Esophagus mucosa (tissue), 1 donor: ENCODE measurements at places on chromosomes 12 and 14.
A peak's percentile ranks its signal among the peaks of the same experiment; 100 is the strongest.

DNA sequence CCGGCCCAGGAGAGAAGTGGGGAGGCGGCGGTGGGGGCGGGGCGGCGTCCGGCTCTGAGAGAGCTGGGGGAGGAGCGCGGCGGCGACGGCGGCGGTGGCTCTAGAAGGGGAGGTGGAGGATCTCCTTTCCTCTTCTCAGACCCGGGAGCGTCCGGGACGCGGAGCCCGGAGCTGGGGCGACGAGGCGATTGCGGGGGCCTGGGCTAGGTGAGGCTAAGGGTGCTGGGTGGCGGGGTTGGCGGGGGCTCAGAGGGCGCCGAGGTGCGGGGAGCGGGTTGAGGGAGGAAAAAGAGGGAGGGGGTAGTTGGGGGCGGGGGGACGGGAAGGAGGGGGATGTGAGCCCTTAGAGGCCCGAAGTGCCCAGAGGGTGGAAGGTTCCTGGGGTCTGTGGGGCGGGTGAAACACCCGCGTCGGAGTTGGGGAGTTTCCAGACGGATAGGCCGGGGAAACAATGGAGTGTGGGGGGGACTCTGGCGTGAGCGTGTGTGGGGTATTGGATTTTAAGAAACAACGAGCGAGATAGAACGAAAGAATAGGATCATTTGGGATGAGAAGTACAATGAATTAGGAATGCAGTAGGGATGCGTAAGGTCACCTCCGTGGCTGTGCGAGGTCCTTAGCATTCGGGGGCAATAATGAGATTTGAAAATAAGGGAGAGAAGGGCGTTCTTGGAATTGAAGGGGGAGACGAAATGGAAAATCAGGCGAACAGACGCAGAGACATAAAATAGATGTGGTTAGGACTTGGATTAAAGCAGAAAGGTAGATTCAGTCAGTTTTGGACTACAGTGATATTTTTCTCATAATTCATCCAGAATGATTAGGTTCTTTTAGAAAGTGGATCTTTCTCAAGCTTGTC lies at the start of gene SPATS2:
Gene SPATS2 (plus strand): TSS at position 82 of the 859 bp plus-strand sequence. CDS start 93,551 bp downstream, outside the sequence.
- no peak for ATAC-seq

GRCh38 chr12:109639151-109639872 lies 65.7 kb downstream of the MVK start:
- ATAC-seq, result no peak

GRCh38 chr14:55180434-55180833 lies 11.0 kb downstream of the DLGAP5 start:
- ATAC-seq, result peak; percentile 54

GRCh38 chr14:89425931-89426330 lies 8.9 kb upstream of the FOXN3 start:
- no peak for ATAC-seq

DNA sequence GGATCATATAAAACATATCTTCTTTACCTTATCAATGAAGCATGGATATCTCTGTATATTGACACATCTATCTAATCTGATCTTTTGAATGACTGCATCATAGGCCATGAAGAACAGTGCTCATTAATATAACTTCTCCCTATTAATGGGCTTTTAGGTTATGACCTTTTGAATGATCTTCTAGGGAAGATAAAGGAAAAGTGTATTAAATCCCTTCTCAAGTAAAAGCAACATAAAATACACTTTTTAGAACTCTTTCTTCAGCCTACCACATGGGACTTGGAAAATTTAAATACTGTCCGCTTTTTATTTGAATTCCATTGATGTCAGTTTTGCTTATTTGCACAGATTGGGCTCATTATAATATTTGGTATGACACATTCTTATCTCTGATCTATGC lies 425.4 kb downstream of the MED13L start:
- no peak for ATAC-seq
